ENCODE measurements at places on chromosomes 16 and 17.

GRCh38 chr17:76541739-76542454, 2.1 kb downstream of the PRCD start:
- DNase-seq, result no peak

DNA sequence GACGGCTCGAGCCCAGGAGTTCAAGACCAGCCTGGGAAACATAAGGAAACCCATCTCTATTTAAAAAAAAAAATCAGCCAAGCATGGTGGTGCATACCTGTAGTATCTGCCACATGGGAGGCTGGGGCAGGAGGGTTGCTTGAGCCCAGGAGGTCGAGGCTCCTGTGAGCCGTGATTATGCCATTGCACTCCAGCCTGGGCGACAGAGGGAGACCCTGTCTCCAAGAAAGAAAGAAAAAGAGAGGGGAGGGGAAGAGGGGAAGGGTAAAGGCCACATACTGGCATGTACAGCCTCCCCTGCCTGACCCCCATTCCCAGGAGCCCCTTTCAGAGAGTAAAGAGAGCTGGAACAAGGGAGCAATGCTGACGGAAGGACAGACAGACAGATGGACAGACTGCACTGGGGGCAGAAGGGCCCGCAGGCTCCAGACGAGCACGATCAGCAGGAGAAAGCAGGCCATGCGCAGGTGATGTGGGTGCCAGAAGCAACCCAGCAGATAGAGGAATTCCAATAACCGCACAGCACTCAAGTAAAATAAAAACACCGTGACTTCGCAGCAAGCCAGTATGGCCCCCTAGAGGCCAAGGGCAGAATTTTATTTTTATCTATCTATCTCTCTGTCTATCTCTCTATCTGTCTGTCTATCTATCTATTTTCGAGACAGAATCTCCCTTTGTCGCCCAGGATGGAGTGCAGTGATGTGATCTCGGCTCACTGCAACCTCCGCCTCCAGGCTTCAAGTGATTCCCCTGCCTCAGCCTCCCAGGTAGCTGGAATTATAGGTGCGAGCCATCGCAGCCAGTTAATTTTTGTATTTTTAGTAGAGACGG, 27.1 kb upstream of the SNN start:
- DNase-seq, result peak; percentile 58

DNA sequence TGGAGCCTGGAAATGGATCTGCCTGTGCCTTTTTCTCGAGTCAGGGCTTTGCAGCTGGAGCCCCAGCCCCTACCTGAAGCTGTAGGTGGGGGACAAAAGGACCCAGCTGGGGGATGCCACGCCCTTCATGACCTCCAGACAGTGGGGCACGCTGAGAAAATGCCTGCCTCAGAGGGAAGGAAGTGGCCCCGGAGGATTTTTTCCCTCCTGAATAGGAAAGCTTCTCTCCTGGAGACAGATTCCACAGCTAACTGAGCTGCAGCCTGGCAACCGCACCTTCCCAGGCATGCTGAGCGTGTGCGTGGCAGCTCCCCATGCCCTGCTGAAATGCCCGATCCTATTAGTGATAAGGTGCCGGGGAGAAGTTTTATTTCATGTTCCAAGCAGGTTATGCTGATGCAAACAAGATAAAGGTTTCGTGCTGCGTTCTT, 58.0 kb downstream of the AIPL1 start:
- DNase-seq, result no peak

DNA sequence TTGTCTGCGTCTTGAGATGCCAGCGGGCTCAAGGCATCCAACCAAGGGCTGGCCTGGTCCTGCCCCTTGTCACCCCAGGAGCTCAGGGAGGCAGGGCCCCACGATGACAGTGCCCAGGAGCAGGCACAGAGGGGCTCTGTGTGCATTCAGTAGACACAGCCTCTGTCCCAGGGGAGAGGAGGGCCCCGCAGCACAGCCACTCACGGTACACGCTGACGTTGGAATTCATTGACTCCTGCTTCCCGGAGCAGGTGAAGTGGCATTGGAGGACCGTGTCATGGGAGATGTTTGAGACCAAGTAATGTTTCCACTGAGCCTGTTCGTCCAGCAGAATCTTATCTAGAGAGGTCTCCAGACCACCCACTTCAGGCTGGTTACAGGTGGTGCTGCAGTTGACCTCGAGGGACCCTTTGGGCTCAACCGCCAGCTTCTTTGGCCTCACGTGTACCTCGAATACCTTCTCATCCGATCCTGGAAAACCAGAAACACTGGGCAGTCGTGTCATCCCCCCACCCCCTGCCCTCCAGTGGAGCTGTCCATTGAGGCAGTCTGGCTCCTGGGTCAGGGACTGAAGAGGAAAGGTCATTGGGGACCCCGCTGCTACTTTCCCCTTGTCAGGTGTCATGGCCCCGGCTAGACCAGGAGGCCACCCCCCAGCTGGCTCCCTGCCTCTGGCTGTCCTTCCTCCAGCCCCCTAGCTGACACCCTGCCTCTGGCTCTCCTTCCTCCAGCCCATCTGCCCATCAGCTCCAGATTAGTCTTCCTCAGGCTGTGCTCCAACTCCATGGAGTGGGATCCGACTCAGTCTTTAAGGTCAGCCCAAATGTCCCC, 7.0 kb downstream of the PRR29 start:
- no peak for DNase-seq

GRCh38 chr16:71351558-71351901, 7.0 kb upstream of the CALB2 start:
- DNase-seq, result no peak

GRCh38 chr17:46831573-46832330, 13.3 kb upstream of the WNT3 start:
- no peak for DNase-seq

DNA sequence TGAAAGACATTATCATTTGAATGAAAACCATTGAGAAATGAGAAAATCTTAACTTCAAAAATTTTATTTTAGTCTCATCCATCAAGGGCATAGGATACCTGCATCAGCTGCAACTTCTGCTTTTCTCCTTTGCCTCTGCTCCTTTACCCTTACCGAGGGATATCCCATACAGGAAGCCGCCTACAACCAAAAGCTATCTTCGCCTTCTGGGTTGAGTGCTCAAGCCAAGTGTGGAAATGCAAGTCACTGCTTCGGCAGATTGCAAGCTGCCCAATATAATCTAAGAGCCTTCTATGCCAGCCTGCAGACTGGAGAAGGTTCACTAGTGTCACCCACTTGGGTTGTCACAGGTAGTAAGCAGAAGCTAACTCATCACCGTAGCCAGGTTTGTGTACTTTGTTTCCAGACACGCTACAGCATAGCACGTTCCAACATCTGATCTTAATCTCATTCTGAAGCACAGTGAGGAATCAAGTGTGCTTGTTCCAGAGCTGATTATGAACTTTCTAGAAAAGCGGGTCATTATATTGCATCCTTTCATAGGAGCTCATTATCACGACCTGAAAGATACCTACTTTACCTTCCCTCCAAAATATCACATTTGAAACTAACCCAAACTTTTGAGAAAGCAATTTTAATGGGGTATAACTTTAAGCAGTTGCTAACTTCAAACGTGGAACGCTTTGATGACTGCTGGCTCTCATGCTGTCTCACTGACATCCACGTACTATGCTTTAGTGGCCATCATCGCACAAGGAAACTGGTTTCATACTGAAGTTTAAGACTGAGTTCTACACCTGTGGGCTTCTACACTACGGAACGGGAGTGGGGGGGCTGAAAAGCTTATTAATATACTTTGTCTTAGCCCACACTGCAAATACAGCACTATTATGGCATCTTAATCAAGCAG, 8.0 kb upstream of the UNK start:
- no peak for DNase-seq

DNA sequence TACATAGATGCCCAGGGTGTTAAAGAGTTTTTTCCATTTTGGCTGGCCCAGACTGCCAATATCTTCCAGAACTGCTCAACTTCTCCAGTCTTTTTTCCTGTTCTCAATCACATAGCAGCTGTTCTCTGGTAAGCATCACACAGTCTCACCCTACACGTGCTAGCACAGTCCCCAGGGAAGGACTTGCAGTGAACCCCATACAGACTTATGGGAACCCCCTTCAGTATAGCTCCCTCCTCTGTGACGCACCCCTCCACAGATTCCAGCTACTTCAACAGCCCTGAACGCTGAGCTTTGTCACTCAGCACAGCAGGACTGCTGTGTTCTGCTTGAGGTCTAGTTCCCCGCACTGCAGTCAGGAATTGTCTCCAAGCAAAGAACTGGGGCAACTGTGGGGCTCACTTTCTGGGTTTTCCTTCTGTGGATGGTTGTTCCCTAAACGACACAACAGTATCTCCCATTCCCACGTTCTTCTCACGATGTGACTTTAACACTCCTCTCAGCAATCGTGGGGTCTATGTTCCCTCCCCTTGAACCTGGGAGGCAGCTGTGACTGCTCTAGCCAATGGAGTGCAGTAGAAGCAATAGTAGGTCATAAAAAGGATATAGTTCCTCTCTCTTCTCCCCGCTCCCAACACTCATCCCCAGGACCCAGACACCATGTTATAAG, 3.6 kb downstream of the MMP28 start:
- no peak for DNase-seq

DNA sequence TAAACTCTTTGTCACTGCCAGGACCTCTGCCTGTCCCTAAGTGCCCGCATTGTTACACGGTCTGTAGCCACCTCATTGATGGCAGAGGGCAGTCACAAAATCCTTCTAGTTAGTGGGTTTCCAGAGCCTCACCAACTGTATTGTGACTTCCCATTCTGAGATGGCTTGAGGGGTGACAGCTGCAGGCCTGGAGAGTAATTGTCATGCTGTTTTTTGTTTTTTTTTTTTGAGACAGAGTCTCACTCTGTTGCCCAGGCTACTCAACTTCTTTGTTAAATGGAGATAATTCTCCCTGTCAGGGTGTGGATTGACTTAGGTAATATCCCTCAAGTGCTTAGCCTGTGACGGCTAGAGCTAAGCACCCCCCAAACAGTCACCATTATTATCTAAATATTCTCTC, 77.9 kb downstream of the SDR42E1 start:
- no peak for DNase-seq

GRCh38 chr16:64362193-64362592, 759.7 kb downstream of the CDH11 start:
- no peak for DNase-seq

DNA sequence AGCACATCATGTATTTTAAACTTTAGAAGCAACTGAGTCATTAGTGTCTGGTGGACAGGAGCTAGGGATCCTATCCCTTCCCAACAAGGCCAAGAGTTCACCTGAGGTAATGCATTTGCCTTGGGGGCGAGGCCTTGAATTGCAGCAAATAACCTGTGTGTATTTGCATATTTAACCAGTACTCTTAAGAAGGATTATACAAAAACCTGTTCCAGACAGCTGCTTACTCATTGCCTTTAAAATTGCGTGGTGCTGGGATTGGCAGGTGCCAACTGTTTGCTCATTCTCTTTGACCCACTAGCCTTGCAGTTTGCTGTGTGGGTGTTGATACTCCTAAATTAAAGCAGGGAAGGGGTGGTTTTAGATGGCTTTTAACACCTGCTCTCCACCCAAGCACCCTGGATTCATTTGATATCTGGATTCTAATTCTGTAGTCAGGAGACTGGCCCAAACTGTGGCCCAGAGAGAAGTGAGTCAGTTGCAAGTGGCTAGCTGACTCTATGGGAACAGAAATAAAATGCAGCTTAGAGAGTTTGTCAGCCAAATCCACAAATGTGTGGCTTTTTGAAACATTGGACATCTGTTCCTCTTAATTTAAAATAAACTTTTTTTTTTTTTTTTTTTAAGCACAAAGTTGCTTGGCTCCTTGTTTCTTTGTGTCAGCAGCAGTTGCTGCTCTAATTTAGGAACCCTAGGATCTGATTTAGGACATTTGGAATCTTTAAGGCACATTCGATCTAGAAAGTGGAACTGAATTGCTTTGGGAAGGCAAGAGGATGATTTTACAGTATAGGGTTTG, 46.9 kb downstream of the TUBD1 start:
- peak; percentile 80 for DNase-seq

GRCh38 chr17:28182559-28182958, 136.4 kb upstream of the TMEM97 start:
- no peak for DNase-seq

- peak; percentile 31 for DNase-seq
These were observed 108.9 kb downstream of the MAP2K6 start for GRCh38 chr17:69523244-69523861.

- peak; percentile 54 for DNase-seq
These were observed 22.9 kb downstream of the PRCD start for GRCh38 chr17:76562734-76563148.

GRCh38 chr17:59094861-59095530, 11.7 kb downstream of the TRIM37 start:
- no peak for DNase-seq

DNA sequence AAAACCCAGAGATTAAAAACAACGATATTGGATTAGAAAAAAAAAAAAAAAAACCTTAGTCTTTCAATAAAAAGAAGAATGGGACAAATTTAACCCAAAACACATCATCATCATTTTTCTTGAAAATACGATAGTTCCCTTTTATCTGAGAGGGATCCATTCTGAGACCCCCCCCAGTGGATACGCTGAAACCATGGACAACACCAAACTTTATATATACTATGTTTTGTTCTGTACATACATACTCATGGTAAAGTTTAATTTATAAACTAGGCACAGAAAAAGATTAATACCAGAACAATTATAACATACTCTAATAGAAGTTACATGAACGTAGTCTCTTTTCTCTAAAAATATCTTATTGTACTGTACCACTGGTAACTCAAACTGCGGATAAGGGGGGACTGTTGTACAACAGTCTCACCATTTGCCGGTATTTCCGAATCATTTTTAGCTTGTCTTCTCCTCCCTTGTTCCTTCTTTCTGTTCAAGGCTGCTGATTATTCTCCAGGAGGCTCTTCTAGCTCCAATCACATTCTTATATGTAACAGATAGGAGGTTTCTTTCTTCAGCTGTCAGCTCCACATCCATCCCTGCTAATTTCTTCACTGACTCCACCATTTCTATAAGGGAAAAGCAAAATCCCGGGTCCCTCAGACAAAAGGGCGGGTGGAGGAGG, 37.0 kb downstream of the RNF135 start:
- no peak for DNase-seq

GRCh38 chr16:86964796-86965241, 352.4 kb downstream of the C16orf95 start:
- DNase-seq, result no peak

DNA sequence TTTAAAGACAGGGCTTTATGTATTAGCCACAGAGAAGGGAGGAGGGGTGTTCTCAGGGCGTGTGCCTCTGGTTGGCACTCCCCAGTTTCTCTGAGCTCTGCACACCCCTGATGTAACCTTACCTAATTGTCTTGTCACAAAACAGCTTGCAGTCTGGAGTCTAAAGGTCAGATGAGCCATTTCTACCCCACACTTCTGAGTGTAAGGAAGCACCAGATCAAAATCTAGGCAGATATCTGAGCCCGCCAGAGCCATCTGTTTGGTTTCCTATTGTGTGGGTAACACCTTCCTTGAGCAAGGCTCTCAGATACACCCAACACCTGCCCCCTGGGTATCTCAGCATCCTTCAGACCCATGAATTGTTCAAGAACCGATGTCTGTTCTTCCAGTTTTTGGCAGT, 15.5 kb downstream of the CDH1 start:
- no peak for DNase-seq

DNA sequence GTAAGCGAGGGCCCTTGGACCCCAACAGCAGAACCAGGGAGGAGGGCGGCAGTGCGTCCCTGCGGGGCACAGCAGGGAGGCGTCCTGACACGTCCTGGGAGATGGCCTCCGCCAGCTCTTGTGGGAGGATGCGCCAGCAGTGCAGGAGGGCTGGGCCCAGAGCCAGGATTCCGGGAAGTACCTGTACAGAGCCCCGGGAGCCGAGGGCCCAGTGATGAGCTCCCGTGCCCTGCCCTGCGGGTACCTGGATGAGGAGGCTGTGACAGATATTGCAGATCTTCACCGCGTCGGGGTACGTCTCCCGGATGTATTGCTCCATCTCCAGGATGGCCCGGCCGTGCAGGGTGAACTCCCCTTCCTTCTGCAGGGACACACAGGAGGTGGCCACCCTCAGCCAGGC, 23.1 kb downstream of the KDM8 start:
- DNase-seq, result no peak

Measured in astrocyte of the cerebellum (primary cell).